Fibroblast of the aortic adventitia (primary cell): ENCODE measurements at places on chromosomes 13 and 19. TPM values are rescaled to one million over a fixed set of nuclear protein-coding genes. Genes with fewer than 3 reads are reported as not detected.
A peak's percentile ranks its signal among the peaks of the same experiment; 100 is the strongest.

ERICH4 gene
- total RNA-seq = not detected in 2 replicates

DNA sequence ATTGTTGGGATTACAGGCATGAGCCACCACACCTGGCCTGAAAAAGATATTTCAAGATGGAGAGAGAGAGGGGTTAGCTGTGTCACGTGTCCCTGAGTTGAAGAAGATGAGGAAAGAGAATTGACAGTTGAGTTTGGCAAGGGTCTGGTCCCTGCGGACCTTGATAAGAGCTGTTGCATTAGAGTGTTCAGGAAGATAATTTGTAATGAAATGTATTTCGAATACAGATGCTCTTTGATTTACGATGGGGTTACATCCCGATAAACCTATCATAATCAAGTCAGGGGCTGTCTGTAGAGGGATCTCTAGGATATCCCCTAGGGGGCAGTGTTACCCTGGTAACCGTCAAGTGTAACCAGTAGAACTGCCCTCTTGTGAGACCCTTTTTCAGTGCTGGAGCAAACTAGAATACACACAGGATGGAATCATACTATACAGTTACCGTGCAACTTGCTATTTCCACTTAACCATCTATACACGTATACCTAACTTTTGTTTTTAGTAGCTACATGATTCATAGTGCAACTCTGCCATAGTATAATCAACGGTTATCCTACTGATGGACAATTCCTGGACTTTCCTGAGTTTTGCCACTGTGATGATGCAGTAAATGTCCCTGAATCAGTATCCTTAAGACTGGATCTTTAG lies 1.5 kb upstream of the ELOF1 start:
- DNase-seq = peak; percentile 79

- DNase-seq = no peak
Measured at GRCh38 chr19:39236527-39236926, 8.3 kb downstream of the IFNL3 start.

DNA sequence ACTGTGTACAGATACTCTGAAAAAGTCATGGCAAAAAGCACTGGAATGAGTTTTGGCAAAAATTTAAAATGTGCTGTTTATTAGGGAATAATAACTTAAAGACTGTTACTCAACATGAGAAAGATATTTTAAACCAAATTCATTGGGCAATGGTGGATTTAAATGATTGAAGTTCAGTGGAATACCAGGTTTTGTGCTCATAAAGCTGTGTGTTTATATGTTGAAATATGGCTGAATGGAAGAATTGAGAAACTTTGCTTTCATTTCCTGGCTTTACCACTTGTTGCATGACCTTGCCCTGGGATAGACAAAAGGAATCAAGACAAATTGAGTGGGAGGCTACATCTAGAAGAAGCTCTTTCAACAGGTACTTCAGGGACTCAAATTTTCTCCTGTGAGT lies 246.4 kb downstream of the GPC5 start:
- DNase-seq = peak; percentile 2

DNA sequence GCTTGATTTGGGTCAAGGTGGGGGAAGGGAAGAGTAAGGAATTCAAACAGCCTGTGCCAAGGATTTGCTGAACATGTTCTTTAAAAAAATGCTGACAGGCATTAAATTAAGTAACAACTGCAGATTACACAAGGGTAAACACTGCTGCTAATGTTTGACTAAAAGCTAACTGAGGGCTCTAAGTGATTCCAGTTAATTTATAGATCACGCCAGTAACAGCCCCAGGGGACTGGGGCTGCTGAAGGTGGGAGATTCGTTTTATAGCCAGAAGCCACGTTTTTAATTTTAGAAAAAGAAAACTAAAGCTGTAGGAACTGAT lies 321.7 kb downstream of the DLEU7 start:
- DNase-seq = peak; percentile 63

- peak; percentile 4 for DNase-seq
Measured at GRCh38 chr19:16850133-16850532, 20.9 kb downstream of the SIN3B start.

DNA sequence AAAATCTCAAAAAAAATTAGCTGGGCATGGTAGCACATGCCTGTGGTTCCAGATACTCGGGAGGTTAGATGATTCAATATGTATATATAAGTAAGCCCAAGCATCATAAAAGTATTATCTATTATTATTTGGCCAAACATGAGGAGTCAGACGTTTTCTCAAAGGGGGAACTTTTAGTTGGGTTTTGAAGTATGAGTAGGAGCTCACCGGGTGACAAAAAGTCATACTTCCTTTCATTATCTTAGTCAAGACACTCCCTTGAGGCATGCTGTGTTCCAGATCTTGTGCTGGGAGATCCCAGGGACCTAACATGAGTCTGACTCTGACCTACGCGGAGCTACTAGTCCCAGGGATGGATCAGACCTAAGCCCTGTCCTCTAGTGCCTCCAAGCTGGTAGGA lies 8.2 kb upstream of the MYH14 start:
- no peak for DNase-seq

GRCh38 chr13:46211116-46211482 lies 629 bp upstream of the LRRC63 start:
- peak; percentile 5 for DNase-seq

DNA sequence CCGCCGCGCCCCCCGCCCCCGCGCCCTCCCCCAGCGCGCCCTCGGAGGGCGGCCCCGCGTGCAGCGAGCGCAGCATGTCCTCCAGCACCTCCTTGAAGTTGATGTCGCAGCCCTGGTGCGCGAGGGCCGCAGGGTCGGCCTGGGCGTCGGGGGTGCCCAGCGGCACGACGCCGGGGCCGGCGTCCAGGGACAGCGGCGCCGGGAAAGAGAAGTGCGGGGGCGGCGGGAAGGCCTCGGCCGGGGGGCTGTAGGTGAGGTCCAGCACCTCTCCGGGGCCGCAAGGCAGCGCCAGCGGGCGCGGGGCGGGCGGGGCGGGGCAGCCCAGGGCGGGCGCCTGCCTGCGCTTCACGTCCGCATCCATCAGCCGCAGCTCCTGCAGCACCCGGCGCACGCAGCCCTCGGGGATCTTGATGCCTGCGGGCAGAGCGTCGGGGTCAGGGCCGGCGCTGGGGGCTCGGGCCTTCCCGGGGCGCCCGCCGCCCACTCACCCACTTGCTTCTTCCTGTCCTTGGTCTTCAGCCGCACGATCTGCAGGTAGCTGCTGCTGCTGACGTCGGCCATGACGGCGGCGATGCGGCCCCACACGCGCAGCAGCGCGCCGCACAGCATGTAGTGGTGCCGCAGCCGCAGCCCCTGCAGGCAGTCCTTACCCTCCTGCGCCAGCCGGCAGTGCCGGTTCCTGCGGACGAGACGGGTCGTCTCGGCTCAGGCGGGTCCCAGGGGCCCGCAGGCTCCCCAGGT lies 4.7 kb downstream of the GPX4 start:
- no peak for DNase-seq

- no peak for DNase-seq
Measured at GRCh38 chr13:114109641-114110041, 22.8 kb downstream of the RASA3 start.

PRSS57 gene
- not detected in 2 replicates for total RNA-seq

GRCh38 chr19:41064974-41065569 lies 23.2 kb upstream of the CYP2A13 start:
- peak; percentile 40 for DNase-seq

APOC4 gene
- total RNA-seq = not detected in 2 replicates

GRCh38 chr13:45575146-45575829 lies 40.3 kb downstream of the ERICH6B start:
- DNase-seq = no peak

GRCh38 chr19:47321630-47322029 lies 10.3 kb upstream of the C5AR2 start:
- DNase-seq = no peak

SIGLEC9 gene
- total RNA-seq = 0.09 TPM in 1 of 2 replicates, not detected in the other

GRCh38 chr19:29576761-29577648 lies 29.1 kb upstream of the POP4 start:
- peak; percentile 5 for DNase-seq
